ENCODE measurements at places on chromosomes 4 and X.

DNA sequence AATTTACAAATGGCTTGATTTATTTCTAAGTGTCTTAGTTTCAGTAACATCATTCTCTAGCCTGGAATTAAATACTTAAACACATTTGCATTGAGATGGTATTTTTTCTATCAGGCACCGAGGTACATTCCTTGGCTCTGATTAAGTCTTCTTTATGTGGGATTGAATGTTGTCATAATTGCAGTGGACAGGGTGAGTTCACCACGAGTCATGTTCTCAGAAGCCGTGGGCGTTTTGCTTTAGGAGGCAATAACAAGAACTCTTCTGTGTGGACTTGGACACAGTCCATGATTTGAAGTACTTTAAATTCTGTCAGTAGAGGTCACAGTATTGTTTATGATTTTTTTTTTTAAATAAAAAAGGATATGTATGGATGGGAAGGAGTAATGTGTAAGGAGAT is 57.1 kb upstream of the EFHC2 start:
- no peak for DNase-seq

- DNase-seq: no peak
Observed at GRCh38 chr4:37732526-37733186, 46.5 kb upstream of the RELL1 start.

DNA sequence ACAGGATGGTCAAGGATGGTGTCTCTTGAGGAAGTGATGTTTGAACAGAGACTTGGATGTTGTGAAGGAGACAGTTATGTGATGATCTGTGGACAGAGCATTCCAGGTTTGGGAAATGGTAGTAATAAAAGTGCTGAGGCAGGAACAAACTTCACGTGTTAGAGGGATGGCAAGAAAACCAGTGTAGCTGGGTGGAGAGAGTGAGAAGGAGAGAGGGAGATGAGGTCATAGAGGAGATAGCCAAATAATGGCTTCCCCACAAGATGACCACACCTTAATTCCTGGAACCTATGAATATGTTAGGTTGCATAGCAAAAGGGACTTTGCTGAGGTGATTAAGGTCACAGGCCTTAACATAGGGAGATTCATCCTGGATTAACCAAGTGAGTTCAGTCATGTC is 75.6 kb upstream of the GPR50 start:
- DNase-seq: no peak

- DNase-seq: no peak
Observed at GRCh38 chr4:80189956-80190677, 7.2 kb upstream of the PRDM8 start.

DNA sequence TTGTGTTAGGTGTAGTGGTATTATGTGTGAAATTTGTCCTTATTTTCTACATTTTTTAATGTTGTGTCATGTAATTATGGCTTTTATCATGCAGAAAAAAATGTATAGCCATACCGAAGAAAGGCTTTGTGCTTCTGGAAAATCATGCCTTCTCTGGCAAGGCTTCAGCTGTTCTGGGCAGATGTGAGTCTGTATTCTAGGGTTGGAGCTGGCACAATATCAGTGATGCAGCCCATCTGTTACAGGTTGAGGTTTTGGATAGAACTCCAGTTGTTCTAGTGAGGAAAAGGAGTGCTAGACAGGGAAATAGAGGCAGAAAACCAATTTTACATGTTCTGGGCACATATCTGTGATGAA is 44.8 kb upstream of the PRSS12 start:
- no peak for DNase-seq

DNA sequence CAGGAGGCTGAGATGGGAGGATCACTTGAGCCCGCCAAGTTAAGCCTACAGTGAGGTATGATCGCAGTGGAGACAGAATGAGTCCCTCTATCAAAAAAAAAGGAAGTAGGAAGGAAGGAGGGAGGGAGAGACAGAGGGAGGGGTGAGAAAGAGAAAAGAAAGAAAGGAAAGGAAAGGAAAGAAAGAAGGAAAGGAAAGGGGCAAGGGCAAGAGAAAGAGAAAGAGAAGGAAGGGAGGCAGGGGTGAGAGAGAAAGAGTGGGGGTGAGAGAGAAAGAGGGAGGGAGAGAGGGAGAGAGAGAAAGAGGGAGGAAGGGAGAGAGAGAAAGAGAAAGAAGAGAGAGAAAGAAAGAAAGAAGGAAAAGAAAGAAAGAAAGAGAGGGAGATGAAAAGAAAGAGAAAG is 13.2 kb downstream of the ELF2 start:
- DNase-seq: no peak

GRCh38 chr4:106583567-106583966 is 215.0 kb upstream of the GIMD1 start:
- no peak for DNase-seq

DNA sequence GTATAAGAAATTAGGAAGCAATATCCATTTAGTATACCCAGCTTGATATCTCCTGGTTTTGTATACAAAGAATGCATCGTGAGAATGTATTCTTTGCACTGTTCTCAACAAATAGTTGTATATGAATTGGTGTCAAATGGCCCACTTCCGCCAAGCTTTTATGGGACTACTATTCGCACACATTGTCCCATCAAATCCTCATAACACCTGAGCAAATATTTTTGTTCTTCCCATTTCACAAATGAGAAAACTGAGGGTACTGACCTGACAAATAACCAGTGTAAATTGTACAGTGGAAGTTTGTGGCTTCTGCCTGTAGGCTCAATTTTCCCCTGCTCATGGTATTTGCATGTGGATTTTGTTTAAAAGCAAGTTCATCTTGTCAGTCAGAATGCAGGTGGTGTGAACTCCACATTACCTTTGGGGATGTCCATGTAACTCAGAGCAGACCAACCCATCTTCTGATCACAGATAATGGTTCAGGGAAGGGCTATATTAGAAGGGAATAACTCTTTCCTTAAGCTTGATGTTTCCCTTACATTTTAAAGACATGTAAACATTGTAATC is 51.5 kb upstream of the FAM241A start:
- no peak for DNase-seq

- DNase-seq: peak; percentile 52
Observed at GRCh38 chr4:153555730-153556434, 89.7 kb downstream of the TMEM131L start.

GRCh38 chr4:61864286-61864685 is 664.2 kb downstream of the ADGRL3 start:
- no peak for DNase-seq

GRCh38 chr4:26086621-26087441 is 172.8 kb downstream of the SMIM20 start:
- DNase-seq: no peak

DNA sequence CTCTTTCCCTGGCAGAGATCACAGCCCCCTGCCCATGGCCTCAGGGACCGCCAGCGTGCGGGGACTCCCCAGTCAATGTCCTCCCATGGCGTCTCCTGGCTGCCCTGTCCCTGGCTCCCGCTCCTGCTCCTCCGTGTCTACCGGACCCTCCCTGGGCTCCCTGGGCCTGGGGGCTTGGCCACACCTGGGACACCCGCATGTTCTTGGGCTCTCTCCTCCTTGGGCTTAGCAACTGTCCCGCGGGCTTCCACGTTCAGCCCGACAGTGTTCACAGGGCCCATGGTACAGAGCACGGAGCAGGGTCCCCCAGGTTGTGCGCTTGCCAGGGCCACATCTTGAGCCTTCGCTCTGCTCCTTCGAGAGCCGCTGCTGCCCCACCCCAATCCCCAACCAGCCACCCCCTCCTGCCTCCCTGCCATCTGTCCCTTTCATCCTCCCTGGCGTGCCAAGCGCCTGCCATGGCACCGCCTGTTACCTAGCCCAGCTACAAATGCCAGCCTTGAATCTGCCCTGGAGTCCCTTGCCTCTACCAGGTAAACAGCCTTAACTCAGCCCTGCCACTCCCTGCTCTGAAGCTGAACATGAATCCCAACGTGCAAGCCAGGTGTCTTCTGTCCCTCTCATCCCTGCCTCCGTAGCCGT is 3.9 kb downstream of the AVPR2 start:
- DNase-seq: no peak

DNA sequence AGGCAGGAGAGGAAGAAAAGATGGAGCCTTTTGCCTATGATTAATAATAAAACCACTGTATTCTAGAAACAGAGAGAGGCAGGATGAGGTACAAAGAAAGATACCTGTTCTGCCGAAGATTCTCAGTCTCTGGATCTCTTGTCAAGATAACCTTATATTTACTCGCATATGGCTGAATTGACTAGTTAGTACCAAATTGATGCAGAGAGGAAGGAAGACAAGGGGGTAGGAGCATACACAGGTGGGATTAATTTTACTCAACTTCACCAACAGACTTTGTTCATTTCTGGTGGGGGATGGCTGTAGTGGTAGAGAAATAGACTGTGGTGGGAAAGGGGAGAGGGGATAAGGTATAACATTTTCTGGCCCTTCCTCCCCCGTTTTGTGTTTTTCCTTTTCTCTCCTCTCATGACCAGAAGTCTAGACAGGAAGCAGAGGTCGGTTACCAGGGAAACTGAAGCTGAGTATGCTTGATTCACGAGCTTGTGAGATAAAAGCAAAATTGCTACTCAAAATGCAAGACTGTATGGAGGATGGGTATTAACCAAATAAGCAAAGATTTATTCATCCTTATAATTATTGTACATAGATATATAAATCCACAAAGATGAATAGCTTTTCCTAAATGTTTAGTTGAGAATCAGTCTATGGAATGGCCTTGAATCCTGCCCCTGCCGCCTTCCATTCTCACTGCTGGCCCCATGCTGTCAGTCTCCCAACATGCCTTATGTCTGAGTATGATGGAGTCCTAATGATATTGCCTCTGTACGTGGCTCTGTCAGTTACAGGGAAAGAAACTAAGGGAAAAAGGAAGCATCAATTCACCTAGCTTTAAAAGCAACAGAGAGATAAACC is 17.8 kb upstream of the PAGE2B start:
- no peak for DNase-seq

- no peak for DNase-seq
Observed at GRCh38 chrX:113959912-113960626, 623.8 kb upstream of the HTR2C start.

DNA sequence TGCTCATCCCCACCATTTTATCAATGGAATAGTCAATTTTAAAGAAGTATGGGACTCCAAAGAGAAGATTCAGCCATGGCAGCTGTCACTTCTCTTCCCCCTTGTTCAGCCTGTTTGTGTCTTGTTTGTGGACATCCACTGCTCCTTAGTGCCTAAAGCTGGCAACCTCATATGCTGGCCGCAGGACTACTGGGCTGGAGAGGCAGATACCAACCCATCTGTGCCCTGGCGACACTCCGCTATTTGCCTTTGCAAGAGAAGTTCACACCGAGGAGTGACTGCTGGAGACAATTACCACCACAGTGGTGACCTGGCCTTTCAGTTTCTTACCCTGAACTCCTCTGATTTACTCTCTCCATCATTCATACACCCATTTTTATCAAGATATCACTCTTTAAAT is 64.3 kb downstream of the NHSL2 start:
- no peak for DNase-seq

DNA sequence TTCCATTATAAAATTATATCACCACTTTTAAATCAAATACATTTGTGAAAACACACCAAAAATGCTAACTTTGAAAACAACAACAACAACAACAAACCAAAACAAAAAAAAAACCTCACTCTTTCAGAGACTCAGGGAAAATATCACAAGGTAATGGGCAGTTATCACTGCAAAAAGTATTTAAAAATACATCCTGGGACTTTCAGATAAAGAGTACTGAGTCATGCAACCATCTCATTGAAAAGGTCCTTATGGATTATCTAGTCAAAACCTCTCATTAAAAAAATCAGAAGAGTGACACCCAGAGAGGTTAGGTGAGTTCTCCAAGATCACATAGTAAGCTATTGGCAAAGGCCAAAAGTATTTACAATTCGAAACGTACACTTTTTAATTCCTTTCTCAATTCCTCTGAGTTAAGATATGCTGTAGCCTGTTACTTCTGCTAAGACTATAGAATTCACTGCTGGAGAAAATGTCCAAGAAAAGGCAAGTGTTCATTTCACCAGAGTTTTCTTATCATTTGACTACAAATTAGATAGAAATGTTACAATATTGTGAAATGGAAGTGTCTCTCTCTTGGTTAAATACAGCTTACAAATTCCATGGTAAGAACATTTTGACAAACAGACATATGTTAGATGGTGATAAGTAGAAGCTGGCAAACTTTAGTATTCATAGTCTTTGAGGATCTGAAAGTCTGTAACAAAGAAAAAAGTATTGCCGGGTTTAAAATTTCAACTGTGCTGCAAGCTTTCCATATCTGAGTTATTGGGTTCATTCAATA is 9.3 kb downstream of the STX18 start:
- no peak for DNase-seq

- DNase-seq: no peak
Observed at GRCh38 chr4:134243742-134244713, 42.4 kb upstream of the PABPC4L start.

- no peak for DNase-seq
Observed at GRCh38 chrX:136034668-136035067, 49.4 kb downstream of the SLC9A6 start.
